ENCODE measurements at places on chromosomes 16 and 17.
A peak's percentile ranks its signal among the peaks of the same experiment; 100 is the strongest.

- no peak for DNase-seq
Measured at GRCh38 chr16:72131036-72131435, 37.4 kb downstream of the DHX38 start.

- no peak for DNase-seq
Measured at GRCh38 chr16:11252482-11252931, 3.5 kb downstream of the SOCS1 start.

- no peak for DNase-seq
Measured at GRCh38 chr16:83989300-83989699, 21.3 kb downstream of the NECAB2 start.

DNA sequence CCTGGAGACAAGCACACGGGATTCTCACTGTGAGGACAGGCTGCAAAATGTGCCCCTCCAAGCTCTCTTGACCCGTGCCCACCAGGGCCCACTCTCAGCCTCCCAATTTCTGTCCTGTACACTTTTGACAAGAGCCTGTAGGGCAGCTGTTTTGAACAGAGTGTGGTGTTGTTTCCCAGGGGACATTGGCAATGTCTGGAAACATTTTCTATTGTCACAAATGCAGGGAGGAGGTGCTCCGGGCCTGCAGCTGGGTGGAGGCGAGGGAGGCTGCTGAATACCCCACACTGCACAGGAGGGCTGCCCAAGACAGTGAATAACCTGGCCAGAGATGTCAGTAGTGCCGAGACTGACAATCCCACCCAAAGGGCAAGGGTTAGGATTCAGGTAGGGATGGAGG is 10.5 kb downstream of the CEP295NL start:
- no peak for DNase-seq

DNA sequence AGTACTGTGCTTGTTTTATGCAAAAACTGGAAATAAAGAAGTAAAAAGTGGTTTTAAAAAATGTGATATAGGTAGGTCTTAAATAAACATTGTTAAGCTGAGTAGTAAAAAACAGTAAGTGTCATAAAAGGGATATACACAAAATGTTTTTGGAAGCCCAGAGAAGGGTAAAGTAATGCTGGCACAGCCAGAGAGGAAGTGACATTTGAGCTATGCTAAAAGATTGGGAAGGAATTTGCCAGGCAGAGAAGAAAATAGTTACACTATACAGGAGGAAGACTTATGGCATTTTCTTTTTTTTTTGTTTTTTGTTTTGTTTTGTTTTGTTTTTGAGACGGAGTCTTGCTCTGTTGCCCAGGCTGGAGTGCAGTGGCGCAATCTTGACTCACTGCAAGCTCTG is 40.8 kb upstream of the TAOK1 start:
- no peak for DNase-seq

- DNase-seq = no peak
Measured at GRCh38 chr17:68507576-68507975, 4.7 kb upstream of the PRKAR1A start.

DNA sequence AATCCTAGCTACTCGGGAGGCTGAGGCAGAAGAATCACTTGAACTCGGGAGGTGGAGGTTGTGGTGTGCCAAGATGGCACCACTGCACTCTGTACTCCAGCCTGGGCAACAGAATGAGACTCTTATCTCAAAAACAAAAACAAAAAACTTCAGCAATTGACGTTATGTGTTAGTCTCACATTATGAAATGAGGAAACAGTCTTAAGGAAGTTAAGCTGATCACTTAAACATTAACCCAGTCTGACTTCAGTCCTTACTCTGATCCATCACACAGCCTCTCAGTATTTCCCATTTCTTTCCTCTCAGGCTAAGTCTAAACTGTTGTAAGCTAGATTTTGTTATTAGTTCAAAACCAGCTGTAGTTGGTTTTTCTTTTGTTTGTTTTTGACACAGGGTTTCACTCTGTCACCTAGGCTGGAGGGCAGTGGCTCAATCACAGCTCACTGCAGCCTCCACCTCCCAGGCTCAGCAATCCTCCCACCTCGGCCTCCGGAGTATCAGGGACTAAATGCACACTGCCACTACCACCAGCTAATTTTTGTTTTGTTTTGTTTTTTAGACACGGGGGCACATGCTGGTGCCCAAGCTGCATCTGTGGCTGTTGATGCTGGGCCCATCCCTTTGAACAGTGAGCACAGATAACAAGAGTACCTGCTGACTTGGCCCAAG is 6.3 kb downstream of the JPT1 start:
- no peak for DNase-seq

DNA sequence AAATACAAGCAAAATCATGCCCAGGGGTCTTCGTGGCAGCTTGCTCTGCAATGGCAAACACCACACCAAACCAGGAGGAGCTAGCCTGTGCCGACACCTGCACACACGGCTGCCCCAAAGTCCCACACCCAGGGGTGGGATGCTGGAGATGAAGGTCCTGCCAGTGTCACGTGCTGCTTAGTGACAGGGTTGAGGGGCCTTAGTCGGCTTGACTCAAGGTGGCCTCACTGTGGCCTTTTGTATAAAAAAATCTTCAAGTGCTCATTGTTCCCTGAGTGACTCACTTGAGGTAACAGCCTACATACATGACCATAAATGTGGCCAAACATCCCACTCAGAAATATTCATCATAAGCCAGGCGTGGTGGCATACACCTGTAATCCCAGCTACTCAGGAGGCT is 7.3 kb downstream of the TRIM65 start:
- DNase-seq = no peak

- no peak for DNase-seq
Measured at GRCh38 chr16:35146723-35147458, 1687.5 kb downstream of the TP53TG3F start.

DNA sequence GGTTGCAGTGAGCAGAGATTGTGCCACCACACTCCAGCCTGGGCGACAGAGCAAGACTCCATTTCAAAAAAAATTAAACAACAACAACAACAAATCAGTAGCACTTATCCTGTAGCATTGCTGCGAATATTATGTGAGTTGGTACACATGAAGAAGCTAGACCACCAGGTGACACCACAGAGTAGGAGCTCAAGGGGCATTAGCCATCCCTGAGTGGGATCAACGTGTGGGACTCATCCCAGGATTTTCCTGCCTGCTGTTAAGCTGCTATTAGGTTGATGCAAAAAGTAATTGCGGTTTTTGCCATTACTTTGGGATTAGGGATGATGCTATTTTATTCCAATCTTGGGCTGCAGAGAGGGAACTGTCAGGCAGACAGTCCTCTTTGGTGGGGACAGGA is 47.2 kb downstream of the OTOA start:
- no peak for DNase-seq

GRCh38 chr17:44940317-44940716 is 7.3 kb downstream of the KIF18B start:
- no peak for DNase-seq

DNA sequence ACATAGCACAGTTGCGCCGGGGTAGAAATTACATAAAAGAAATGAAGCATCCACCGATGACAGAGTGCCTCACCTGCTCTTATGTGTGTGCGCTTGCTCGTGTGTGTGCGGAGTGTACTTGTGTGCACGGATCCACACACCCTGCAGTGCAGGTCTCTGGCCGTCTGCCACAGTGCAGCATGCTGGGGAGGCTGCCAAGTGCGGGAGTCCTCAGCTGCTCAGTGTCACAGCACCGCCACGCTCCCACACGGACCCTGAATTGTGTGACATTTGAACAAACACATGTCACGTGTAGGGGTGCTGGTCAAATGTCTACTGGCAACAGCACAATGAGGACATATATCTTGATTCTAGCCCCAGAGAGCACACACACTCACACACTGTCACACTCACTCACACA is 243.0 kb upstream of the MYOCD start:
- no peak for DNase-seq

DNA sequence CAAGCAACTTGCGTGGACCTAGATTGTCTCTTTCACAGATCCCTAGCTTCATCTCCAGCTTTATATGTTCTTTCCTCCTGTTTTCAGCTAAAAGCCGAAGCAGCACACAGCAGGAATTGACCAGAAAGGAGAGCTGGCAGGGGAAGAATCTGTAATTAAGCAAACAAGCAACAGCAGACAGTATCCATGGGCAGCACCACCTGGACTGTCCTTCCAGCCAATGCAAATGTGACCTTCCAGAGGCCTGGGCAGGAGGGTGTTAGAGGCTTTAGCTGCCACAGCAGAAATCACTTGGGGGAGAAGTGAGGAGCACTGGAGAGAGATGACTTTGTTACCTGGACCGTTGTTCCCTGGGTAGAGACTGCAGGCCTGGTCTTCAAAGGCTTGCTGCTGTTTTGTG is 427.6 kb upstream of the GOT2 start:
- no peak for DNase-seq

DNA sequence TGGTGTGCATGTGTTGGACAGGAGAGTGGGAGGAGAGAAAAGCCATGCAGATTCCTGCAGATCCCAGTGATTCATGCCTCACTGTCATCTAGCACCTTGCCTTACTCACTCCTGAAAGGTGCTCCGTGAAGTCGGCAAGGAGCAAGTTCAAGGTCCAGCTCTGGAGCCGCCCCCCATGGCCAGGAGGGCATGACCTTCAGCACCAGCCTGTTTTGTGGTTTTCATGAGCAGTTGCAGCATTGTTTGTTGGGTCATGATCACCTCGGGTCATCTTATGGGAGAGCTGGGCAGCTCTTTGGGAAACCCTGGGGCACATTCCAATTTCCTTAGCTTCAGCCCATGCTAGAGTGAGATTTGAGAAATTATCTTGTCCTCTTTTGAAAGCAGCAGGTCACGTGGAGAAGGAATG is 137.5 kb upstream of the IRX3 start:
- no peak for DNase-seq

DNA sequence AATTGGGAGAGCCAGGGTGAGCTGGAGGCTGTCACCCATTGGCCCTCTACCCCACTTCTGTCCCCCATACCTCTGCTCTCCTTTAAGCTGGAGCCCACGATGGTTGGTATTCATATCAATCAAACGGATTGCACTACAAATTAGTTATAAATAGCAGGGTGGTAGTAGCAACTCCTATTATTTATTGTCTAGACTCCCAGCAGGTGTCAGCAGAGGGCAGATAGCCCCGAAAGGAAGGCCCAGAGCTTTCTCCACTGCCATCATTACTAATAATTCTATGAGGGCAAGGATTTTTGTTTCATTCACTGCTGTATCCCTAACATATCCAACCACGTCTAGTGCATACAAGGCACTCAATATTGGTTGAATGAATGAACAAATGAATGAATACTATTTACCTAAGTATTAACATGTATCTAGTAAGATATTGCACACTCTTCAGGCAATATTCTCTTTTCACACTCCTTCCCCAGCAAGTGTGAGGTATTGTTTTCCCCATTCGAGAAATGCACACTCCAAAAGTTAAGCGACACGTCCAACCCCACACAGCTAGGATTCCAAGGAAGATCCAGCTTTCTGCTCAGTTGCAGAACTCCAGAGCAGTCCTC is 6.3 kb downstream of the C17orf50 start:
- DNase-seq = no peak

GRCh38 chr16:4498546-4499195 is 22.5 kb downstream of the HMOX2 start:
- DNase-seq = no peak

DNA sequence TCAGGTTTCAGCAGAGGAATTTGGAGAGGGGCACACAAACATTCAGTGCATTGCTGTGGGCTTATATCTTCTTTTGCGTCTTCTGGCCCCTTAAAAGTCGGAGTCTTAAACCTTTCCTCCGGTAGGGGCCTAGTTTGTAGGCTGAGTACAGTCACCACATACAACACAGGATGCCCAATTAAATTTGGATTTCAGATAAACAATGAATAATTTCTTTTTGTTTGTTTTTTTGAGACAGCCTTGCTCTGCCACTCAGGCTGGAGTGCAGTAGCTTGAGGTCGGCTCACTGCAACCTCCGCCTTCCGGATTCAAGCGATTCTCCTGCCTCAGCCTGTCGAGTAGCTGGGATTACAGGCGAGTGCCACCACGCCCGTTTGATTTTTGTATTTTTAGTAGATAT is 26.7 kb upstream of the ADORA2B start:
- no peak for DNase-seq

- no peak for DNase-seq
Measured at GRCh38 chr17:45345554-45346215, 28.9 kb upstream of the MAP3K14 start.

- peak; percentile 79 for DNase-seq
Measured at GRCh38 chr16:2471016-2471652, at the start of gene NTN3. TSS of gene NTN3 (plus strand) at chr16:2471297. CDS start at chr16:2471702, 405 bp downstream.

- peak; percentile 35 for DNase-seq
Measured at GRCh38 chr17:1000597-1001461, 3.9 kb downstream of the TIMM22 start.

DNA sequence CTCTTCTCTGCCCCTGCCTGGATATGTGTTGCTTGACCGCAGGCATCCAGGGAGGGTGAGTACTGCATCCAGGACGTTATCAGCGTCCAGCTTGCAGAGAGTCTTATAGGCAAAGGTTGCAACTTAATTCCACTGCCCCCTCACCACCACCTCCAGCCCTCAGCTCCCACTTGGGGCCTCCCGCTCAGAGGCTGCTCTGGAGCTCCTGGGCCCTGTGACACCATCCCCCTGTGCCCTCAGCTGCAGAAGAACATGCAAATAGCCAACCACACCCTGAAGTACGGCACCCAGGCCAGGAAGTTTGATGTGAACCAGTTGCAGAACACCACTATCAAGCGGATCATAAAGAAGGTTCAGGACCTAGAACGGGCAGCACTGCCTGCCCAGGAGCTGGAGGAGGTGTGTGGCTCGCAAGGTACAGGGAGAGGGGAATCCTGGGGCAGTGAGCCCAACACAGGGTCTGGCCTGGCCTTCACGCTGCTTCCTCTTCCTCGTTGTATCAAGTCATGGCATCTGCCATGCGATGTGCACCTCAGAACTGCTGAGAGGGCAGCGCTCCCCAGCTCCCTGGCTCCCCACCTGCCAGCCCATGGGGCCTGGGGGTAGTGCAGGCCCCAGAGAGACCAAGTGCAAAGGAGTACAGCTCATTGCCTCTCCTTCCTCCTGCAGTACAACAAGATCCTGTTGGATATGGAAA is 9.6 kb downstream of the ACE start:
- no peak for DNase-seq

GRCh38 chr17:77354670-77355455 is 214.1 kb downstream of the SEC14L1 start:
- DNase-seq = no peak

GRCh38 chr17:7328840-7329373 is at the start of gene NEURL4:
TSS of gene NEURL4 (minus strand) at chr17:7329335. CDS start at chr17:7329312, 23 bp downstream.
- no peak for DNase-seq

- peak; percentile 17 for DNase-seq
Measured at GRCh38 chr17:63042256-63042812, 76.3 kb downstream of the TANC2 start.

Data from NCI-H2081 (cell line).